ENCODE measurements at places on chromosomes 6 and 20. TPM values are rescaled to one million over a fixed set of nuclear protein-coding genes. Genes with fewer than 3 reads are reported as not detected.

DNA sequence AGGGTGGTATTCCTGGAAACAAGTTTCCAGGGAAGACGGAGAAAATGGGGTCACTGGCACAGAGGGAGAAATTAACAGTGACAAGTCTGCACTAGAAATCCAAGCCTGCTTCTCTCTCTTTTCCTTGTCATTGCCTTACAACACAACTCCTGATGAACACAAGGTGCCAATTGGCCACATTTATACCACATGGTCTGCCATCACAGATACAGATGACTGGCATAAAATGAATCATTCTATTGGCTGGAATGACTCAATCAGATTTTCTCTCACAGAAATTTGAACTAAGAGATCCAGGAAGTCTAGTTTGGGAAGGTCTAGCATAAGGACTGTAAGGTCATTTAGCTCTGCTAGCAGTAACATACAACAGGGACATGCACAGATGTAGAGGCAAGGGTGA, 190.3 kb downstream of the LINC00237 start:
- DNase-seq, result no peak

GRCh38 chr6:131890091-131890490, 61.1 kb downstream of the CCN2 start:
- DNase-seq, result no peak

- DNase-seq, result peak; percentile 81
Measured at GRCh38 chr6:143060354-143060805, 309 bp upstream of the AIG1 start.

- DNase-seq, result peak; percentile 65
Measured at GRCh38 chr6:34792605-34793500, 970 bp downstream of the BLTP3A start.

- no peak for DNase-seq
Measured at GRCh38 chr6:163960128-163960527, 545.6 kb downstream of the QKI start.

DNA sequence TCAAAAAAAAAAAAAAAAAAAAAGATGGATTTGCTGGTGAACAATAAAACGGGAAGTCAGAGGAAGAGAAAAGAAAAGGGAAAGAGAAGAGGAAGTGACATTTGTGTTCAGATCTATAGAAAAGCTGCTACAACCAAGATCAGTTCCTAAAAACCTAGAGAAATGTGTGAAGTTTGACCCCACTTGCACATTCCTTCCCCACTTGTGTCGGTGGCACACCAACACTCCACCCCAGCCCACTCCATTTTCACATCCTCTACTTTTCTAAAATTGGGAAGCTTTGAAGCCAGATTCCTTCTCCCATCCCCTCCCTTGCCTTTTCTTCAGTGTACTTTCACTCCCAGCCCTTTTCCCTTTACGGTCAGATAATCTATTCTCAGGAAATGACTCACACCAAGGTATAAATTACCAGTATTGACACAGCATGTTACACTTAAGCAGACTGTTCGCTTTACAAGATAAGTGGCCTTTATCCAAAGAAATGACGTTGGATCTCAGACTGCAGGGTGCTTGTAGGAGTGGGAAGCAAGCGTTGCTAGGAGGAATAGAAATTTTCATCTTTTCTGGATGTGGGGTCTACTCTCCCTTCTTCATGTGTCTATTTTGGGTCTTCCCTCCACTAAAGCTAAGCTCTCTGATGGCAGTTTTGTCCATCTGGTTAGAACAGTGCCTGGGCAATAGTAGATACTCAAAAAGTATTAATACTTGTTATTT, 92.5 kb upstream of the ADGRF1 start:
- no peak for DNase-seq

- DNase-seq, result no peak
Measured at GRCh38 chr20:32622585-32623468, 37.7 kb upstream of the NOL4L start.

- DNase-seq, result no peak
Measured at GRCh38 chr6:141552463-141552862, 580.3 kb upstream of the GJE1 start.

DNA sequence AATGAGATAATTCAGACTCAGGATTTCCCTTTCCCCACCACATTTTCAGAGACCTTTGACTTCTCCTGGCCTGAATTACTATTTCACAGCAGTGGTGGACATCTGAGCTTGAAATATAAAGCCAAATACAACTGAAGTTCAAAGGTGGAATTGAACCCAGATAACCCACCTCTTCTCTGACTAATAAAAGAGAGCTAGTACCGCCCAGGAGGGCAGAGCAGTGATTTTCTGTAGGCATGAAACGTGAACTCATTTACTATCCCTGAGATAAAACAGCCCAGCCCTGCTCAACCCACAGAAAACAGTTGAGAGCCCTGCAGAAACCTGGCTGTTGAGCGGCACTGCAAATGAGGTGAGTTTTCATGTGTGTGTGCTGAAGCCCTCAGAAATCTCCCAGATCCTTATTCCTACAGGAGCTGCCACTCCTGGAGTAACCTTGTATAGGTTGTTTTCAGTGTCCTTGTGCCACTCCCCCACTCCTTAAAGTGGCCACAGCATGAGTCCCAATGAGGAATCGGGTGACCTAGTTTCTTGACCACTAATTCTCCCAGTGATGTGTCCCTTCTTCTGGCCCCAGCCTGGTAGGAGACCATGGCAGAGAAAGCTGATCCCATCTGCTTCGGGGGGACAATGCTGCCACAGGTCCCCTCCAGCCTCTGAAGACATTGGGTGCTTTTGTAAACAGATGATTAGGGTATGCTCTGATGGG, 99.2 kb downstream of the NOL4L start:
- no peak for DNase-seq

DNA sequence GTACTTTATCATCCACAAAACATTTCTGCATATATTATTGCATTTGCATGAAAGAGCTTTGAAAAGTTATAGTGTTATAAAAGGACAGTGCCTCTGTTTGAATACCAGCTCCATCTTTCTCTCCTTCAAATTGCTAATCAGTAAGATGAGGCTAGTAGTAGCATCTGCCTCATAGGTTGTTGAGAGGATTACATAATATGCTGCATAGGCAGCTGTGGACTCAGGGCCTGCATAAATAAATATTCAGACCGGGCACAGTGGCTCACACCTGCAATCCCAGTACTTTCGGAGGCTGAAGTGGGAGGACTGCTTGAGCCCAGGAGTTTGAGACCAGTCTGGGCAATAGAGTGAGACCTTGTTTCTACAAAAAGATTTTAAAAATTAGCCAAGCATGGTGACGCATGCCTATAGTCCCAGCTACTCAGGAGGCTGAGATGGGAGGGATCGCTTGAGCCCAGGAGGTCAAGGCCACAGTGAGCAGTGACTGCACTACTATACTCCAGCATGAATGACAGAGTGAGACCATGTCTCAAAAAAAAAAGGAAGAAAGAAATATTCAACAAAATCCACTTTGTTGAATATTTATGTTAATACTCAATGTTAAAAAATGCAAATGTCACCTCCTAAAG, 18.3 kb upstream of the SEC63 start:
- DNase-seq, result no peak

DNA sequence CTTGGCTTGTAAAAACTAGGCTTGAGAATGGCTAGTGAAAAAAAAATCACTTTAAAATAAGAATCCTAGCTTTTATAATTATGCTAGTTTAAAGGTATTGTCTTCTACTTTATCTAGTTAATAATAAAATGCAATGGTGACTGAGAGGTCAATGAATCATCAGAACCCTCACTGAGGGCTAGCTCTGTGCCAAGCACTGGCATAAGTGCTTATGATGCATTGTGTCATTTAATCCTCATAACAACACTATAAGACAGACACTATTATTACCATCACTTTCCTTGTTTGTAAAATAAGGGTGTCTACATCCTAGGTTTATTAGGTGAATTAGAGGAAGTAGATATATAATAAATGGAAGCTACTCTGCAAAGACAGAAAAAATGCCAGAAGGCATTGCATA, 144.3 kb downstream of the F13A1 start:
- no peak for DNase-seq

- DNase-seq, result no peak
Measured at GRCh38 chr6:36692220-36692619, 5.4 kb upstream of the RAB44 start.

DNA sequence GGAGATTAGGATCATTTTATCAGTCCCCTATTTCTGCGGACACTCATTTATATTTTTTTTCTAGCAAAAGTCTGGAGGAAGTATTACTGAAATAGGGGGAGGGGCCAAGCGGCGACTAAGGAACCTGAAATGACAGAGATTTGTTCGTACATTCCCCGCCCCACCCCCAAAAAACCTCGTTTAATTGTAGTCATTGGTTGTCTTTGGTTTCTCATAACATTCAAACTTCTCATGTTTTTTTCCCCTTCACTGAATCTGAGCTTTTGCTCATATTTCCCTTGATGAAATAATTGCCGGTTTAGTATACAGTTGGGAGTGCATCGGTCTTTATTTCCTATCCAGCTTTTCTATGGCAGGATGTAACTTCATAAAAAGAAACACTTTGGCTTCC, 768 bp upstream of the FYN start:
- peak; percentile 86 for DNase-seq

DNA sequence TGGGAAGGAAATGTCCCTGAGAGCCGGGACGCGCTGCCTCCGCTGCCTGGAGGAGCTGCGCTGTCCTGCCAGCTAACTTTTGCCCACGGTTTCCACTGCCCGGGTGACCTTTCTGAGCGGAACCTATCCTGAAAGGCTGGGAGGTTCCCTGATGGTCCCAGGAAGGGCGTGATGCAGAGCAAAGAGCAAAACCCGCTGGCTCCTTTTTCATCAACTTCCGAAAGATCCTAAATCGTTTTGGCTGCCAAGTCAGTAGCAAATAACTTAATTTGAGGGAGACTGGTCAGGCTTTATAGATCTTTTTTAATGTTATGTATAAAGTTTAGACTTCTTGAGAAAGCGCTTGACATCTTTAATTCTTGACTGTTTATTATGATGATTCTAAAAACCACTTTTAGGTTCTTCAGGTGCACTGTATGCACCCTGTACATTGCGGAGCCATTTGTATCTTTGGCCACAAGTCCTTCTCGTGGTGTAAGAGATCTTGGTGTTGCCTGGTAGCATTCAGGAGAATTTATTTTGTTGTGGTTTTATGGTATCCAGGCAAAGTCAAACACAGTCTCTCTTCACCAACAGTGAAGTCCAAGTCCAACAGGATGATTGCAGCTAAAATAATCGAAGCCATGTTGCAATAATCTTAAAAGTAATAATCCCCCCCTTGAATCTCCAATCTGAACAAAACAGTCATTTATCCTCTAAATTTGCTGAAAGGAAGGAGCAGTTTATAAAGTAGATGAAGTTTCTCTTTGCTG, at the start of gene SYNE1:
Gene SYNE1, minus strand, starts transcription at position 67 of the 752 bp plus-strand sequence. CDS start 9,031 bp downstream, outside the sequence.
- no peak for DNase-seq

- DNase-seq, result no peak
Measured at GRCh38 chr6:105194591-105194990, 14.8 kb upstream of the POPDC3 start.

DNA sequence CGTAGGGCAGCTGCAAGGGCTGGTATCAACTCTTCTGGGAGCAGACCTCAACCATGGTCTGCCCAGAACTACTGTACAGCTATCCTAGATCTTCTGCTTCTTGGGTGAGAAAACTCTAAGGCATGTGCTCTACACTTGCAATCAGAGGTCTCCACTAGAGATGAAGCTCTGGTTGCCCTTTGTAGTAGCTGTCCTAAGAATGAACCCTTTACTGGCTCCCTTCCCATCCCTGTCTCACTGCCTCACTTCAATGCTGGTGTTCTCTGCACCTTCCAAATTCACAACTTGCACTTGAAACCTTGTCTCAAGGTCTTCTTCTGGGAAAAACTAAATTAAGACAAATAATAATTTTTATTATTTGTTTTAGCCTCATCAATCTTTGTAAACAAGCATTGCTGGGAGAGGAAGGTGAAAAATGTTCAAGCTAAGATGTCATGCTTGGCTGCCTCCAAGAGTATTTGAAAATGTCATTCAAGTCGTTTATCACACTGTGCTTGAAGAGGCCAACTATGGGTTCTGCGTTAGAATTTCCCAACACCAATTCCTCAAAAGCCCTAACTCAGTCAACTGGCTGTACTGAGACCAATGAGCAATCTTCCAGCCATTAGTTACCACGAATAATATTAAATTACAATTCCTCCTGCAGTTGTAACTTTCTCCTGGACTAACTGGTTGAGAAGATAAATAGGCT, 255.7 kb upstream of the PRND start:
- DNase-seq, result no peak

DNA sequence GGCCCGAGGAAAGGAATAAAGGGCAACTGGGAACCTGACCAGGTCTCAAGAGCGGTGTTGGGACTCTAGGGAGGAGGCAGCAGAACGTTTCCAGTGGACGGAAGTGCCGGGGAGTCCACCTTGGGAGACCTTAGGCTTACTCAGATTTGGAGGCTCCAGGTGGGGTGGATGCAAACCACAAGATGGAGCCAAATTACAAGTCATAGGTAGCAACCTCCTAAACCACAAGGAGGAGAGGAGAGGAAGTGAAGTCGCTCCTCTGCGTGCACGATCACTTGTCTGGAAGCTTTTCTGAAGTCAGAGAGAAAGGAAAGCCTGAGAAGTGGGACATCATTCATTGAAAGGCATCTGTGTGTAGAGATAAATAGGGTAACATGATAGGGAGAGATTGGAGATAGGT, 9.3 kb downstream of the HLA-DOA start:
- DNase-seq, result no peak

DNA sequence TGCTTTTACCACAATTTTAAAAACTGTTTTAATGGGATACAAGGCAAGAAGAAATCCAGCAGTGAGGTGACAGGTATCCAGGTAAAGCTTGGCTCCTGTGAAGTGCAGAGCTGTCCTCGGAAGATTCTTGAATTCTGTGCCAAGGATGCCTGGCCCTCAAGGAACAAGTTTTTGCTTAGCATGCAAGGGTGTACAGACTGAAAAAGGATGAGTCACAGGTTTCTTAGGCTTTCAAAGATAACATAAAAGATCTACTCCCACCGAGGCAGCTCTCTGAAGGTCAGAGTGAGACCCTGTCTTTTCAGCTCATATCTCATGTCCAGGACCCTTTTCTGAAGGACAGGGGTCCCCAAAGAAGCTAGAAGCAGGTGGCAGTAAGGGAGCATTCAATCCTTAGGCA, 83.3 kb downstream of the CHD6 start:
- no peak for DNase-seq

GRCh38 chr20:36830791-36831691, 44.9 kb upstream of the TLDC2 start:
- DNase-seq, result no peak

DNA sequence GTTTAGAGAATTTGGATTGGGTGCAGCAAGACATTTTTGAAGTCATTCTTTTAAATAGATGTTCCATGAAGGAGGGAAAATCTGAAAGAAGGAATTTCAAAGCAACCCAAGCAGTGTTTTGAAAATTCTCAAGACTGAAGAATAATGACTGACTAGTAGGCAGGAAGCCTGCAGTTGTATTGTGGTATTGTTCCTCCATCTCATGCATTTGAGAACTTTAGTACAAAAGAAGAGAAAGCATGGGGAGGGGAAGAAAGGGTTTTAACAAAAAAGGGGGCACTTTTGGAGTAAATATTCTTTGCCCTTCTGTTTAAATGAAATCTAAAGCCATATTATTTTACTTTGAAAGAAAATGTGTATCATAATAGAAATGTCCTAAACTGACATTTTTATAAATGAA, 6.6 kb downstream of the NCOA3 start:
- no peak for DNase-seq

GRCh38 chr6:33249732-33250630, 21.7 kb downstream of the VPS52 start:
- no peak for DNase-seq

Gene SLC35F1
- not detected for polyA plus RNA-seq

Gene AKAP7
- 16.0 TPM for polyA plus RNA-seq

Gene ERVFRD-1
- polyA plus RNA-seq, result not detected

Gene HTR1B
- not detected for polyA plus RNA-seq

Gene IP6K3
- not detected for polyA plus RNA-seq

Gene CDH22
- not detected for polyA plus RNA-seq

Gene BFSP1
- not detected for polyA plus RNA-seq

Gene FAM217B
- polyA plus RNA-seq, result 23.3 TPM

Gene LY6G6F
- polyA plus RNA-seq, result not detected

Gene GSTA2
- not detected for polyA plus RNA-seq
